ENCODE measurements at places on chromosomes 2 and 18.
A peak's percentile ranks its signal among the peaks of the same experiment; 100 is the strongest.

- no peak for DNase-seq
Observed at GRCh38 chr2:23376972-23377371, 8.0 kb upstream of the KLHL29 start.

DNA sequence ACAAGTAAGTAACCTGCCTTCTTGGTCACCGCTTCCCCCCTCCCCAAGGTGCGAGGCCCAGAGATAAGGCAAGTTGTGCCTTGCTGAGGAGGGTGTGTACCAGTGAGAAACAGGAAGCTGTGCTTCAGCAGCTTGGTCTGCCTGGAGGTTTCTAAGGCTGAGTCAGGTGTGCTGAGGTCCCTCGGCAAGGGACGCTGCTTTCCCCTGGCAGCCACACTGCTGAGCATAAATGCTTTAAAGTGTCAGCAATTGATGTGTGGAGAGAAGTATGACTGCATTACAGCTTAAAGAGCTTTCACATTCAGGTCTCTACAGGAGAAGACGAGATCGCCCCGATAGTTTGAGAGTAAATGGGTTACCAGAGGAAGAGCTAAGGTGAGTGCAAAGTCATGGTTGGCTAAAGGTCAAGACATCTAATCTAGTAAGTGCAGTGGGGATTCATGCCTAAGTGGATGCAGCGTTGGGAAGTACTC lies 86.9 kb downstream of the LIMS1 start:
- DNase-seq: peak; percentile 50

DNA sequence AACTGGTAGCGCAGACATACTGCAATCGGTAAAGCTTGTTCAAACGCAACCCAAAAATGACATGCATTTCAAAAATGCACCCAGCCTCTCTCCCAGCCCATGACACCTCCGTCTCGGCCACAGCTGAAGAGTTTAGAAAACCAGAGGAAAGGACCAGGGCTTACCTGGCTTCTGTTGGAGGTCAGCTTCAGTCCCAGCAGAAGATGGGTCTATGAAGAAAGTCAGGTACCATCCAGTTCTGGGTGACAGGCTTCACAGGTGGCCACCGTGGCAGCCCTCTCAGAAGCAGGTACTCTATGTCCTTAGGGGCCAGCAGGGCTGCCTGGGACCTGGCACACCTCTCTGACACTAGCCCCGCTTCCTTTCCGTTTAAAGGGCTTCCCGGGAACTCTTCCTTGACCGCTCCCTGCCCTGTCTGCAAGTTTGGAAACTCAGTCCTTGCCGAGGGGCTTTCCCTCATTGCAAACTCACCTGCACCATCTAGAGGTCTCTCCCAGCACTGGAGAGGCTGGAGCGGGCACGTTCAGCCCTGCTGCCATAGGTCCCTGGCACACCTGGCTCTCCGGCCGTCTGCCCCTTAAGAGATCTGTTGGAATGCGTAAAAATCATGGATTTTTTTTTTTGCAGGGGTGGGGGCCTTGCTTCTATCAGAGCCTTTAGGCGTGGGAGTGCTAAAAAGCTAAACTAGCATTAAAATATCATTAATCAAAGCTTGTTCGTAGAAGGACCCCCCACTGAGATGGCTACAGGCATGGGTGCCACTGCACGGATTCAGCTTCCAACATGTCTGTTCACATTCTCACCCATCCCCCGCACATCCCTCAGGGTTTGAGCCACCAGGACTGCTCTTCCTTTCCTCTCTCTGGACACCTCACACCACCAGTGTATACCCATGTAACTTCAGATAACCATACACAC lies at the start of gene EDAR:
TSS of gene EDAR (minus strand) at position 425 of the 918 bp plus-strand sequence. CDS start 58,206 bp downstream, outside the sequence.
- DNase-seq: peak; percentile 12

GRCh38 chr18:65049586-65049985 lies 701.2 kb upstream of the CDH7 start:
- DNase-seq: no peak

GRCh38 chr2:187644981-187645380 lies 90.7 kb upstream of the TFPI start:
- DNase-seq: no peak

Measured in stimulated activated CD8-positive, alpha-beta memory T cell treated with anti-CD3 and anti-CD28 coated beads, Interleukin-7, amount 100 ng/mL, for 1 hour (primary cell).